Left ventricle myocardium inferior (tissue), 1 donor: ENCODE measurements at places on chromosomes 1 and 21.
A peak's percentile ranks its signal among the peaks of the same experiment; 100 is the strongest.

GRCh38 chr1:5729636-5730145 is 262.5 kb downstream of the NPHP4 start:
- DNase-seq: no peak

DNA sequence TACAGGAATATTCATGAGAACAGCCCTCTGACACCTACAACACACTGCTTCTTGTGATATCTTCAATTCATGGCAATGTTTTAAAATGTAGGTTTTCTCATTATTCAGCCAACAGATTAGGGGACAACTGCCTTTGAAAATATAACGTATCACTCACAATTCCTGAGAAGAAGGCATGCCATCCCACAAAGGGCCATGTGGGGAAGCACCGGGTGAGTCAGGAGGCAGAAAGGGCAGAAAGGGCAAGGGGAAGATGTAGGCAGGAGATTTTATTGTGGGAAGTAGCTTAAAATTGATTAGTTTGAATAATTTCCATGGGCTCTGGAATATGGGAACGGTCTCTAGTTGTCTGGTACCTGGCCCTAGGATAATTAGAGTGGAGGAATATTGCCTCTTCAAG is 165.7 kb downstream of the HHIPL2 start:
- DNase-seq: no peak

GRCh38 chr21:25638660-25639550 is at the start of gene JAM2:
Gene JAM2, plus strand, starts transcription at chr21:25639258. Its CDS starts 564 bp downstream, at chr21:25639822.
- DNase-seq: peak; percentile 48

- peak; percentile 85 for DNase-seq
These were observed at the start of gene HEYL for GRCh38 chr1:39639305-39640130. Gene HEYL, minus strand, starts transcription at chr1:39639643. Its CDS starts 18 bp downstream, at chr1:39639625.

GRCh38 chr1:64084451-64084850 is 119.0 kb upstream of the UBE2U start:
- DNase-seq: no peak

GRCh38 chr1:160130486-160130885 is 14.9 kb downstream of the ATP1A2 start:
- DNase-seq: no peak

GRCh38 chr21:15445327-15445726 is 284.5 kb upstream of the USP25 start:
- no peak for DNase-seq

GRCh38 chr1:215243345-215244054 is 161.0 kb downstream of the KCNK2 start:
- no peak for DNase-seq
